Hindlimb muscle (tissue), 1 donor: ENCODE measurements at places on chromosomes 6 and 20.

GRCh38 chr20:63876489-63877036 is 11.5 kb downstream of the TPD52L2 start:
- no peak for DNase-seq

DNA sequence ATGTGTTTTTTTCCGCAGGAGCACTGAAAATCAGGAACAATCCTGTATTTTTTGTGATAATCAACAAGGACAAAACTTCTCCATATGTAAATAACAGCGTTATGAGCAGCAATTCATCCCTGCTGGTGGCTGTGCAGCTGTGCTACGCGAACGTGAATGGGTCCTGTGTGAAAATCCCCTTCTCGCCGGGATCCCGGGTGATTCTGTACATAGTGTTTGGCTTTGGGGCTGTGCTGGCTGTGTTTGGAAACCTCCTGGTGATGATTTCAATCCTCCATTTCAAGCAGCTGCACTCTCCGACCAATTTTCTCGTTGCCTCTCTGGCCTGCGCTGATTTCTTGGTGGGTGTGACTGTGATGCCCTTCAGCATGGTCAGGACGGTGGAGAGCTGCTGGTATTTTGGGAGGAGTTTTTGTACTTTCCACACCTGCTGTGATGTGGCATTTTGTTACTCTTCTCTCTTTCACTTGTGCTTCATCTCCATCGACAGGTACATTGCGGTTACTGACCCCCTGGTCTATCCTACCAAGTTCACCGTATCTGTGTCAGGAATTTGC is at the start of gene TAAR6:
Gene TAAR6 (plus strand): TSS at position 102 of the 557 bp plus-strand sequence. CDS start 0 bp downstream, at position 102.
- no peak for DNase-seq

DNA sequence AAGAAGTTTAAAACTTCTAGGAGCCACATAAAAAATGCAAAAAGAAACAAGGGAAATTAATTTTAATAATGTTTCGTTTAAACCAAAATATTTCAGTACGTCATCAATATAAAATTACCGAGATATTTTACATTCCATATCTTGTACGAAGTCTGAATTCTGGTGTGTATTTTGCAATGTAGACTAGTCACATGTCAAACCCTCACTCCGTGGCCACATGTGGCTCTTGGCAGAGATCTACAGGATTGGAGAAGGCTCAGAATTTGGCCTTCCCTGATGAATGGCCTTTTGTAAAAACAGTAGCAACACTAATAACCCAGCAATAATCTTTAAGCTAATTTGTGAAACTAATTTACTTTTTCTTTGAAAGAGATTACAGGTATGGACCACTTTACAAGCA is 217.1 kb downstream of the PRL start:
- DNase-seq: no peak

GRCh38 chr20:12535770-12536169 is 473.0 kb upstream of the SPTLC3 start:
- no peak for DNase-seq

GRCh38 chr6:25640891-25641290 is 11.1 kb upstream of the SCGN start:
- DNase-seq: no peak

GRCh38 chr6:145883263-145883662 is 68.7 kb upstream of the FBXO30 start:
- no peak for DNase-seq

GRCh38 chr6:119501798-119502483 is 152.4 kb upstream of the MAN1A1 start:
- no peak for DNase-seq

DNA sequence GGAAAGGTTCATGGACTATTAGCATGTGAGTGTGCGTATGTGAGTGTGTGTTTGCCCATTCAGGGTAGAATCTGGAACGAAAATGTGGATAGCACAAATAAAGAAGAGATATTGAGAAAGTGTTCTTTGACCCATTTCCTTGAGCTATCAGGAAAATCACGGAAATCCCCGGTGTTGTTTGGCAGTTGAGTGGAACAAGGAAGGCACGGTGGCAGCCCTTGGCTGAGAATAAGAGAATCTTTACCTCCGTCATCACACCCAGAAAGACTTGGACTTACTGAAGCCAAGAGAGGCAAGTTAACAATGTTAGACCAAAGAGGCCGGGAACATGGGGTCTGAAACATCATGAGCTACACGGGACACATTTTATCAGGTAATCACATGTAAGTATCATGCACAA is 588.9 kb upstream of the BTBD3 start:
- no peak for DNase-seq

DNA sequence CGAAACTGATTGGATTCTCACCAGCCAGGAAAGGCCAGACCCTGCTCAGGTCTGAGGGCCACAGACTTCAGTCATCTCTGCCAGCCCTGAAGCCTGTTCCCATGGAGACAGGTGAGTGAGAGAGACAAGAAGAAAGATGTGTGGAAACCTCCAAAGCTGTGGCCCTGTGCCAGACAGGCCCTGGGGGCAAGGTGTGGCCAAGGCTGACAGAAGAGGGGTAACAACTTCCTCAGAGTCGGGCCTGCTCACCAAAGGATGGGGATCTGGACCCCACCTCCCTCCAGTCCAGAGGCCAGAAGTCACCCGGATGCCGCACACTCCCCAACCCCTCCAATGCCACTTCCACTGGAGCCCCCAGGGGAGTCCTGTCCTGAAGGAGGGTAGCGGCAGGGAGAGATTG is 73.6 kb downstream of the MDGA1 start:
- no peak for DNase-seq

- no peak for DNase-seq
Observed at GRCh38 chr6:158040051-158040803, 58.6 kb downstream of the SYNJ2 start.

DNA sequence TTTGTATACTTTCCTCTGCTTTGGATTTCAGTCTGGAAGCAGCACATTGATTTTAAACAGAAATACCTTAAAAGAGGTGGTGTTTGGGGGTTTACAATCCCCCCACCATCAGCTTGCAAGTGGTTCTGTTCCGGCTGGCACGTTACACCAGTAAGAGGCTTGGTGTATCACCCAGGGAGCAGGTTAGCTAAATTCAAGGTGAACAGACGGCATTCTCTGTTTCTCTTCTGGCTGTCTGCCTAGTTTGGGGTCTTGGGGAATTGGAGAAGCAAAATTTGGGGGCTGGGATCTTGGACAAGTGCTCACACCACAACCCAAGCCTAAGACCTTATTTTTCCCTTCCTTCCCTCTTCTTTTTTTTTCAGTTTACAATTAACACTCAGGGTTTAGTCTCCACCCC is 7.5 kb upstream of the APCDD1L start:
- no peak for DNase-seq

- no peak for DNase-seq
Observed at GRCh38 chr20:24060851-24061590, 72.4 kb upstream of the GGTLC1 start.

DNA sequence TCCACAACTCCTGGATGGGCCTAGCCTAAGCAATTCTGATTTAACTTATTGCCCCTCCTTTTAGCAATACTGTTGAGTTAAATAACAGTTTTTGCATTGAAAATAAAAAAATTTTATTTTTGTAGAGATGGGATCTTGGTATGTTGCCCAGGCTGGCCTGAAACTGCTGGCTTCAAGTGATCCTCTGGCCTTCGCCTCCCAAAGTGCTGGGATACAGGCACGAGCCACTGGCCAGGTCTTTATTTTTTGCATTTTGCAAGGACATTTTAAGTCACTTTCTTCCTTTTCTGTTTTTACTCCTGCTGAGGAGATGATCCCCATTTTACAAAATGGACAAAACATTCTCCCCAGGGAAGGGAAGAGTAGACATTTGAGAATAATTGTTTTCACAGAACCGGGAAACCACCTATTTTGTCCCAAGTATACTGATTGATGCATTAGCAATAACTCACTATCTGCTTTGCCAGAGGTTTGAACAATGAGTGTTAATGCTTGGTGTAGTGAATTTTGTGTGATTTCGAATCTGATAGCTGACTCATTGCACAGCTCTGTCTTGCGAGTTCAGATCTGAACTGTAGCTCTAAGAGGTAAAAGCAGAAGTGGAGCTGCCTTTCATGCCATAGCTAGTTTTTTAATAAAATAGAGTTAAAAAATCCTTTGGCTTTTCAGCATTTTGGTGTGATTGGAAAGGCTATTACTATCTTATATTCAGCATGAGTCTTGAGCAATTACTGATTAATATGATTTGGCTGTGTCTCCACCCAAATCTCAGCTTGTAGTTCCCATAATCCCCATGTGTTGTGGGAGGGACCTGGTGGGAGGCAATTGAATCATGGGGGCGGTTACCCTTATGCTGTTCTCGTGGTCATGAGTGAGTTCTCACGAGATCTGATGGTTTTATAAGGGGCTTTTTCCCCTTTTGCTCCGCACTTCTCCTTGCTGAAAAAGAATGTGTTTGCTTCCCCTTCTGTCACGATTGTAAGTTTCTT is 20.9 kb downstream of the IGF2R start:
- no peak for DNase-seq

- DNase-seq: peak; percentile 16
Observed at GRCh38 chr20:12786276-12786675, 222.5 kb upstream of the SPTLC3 start.

GRCh38 chr20:63447320-63447719 is 25.1 kb downstream of the KCNQ2 start:
- no peak for DNase-seq

DNA sequence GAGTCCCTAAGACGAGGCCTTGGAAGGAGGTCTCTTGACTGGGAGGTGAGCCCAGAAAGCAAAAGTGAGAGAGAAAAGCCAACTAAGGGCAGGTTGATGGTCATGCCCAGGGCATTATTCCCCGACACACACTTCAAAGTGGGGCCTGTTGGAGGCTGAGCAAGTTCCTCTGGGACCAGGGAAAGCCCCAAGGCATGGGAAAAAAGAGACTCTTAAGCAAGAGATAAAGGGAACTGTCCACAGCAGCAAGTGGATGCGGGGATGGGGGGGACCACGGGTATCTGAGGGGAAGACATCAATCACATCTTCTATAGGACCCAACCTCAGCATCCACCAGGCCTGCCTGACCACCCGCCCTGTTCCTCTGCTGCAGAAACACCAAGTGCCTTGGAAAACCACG is 119.9 kb upstream of the MAFB start:
- DNase-seq: no peak

- DNase-seq: no peak
Observed at GRCh38 chr6:22383016-22383415, 86.2 kb upstream of the PRL start.

DNA sequence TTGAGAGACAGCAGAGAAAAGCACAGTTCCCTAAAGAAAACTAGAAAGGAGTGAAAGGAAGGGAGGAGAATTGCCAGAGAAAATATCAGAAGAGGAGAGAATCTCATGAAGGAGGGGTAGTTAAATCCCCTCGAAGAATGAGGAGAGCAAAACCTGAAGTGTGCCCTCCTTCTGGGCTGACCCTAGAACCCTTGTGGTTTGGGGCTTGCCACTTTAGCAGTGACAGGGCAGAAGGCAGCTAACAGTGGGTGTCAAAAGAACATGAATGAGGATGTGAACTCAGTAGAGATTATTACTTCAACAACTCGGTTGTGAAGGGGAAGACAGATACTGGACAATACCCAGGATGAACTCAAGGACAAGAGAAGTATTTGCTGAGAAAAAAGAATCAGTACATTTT is 73.6 kb downstream of the RALGAPA2 start:
- no peak for DNase-seq

- DNase-seq: no peak
Observed at GRCh38 chr20:54137115-54137514, 36.7 kb downstream of the CYP24A1 start.

DNA sequence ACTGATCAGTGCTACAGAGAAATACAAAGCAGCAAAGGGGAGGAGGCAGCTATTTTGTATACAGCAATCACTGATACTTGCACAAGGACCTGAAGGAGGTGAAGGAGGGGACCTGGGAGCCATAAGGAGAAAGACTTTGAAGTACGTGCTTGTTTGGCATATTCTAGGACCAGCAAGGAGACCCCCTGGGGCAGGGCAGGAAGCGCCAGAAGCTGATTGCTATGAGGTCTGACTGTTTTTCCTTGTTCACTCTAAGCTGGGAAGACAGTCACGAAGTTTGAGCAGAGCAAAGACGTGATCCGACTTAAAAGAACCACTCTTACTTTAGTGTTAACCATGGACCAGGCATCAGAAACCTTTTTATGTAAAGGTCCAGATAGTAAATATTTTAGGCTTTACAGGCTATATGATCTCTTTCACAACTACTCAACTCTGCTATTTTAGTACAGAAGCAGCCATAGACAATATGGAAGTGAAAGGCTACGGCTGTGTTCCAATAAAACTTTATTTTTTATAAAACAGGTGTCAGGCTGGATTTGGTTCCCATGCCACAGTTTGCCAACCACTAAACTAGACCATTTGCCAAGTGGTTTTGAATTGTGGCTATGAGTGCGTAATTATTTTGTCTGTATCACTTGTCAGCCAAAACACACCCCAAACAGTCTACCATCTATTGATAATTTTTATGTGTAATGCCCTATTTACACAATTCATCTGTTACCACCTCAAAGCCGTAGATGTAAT is 217.9 kb downstream of the PRL start:
- DNase-seq: no peak

DNA sequence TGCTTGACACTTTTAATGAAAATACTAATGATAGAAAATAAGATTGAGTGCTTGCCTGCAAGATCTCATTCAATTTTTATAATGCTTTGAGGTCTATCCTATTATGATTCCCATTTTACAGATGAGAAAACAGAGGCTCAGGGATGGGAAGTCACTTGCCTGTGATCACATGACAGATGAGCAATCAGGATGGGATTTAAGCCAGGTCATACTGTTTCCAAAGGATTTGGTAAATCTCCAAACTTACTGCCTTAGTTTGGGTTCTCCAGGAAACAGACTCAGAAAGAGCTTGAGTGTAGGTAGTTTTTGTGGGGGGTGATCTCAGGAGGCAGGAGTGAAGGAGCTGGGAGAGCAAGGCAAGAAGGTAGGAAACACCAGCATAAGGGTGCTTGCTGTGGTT is 456.3 kb downstream of the MAFB start:
- DNase-seq: no peak

DNA sequence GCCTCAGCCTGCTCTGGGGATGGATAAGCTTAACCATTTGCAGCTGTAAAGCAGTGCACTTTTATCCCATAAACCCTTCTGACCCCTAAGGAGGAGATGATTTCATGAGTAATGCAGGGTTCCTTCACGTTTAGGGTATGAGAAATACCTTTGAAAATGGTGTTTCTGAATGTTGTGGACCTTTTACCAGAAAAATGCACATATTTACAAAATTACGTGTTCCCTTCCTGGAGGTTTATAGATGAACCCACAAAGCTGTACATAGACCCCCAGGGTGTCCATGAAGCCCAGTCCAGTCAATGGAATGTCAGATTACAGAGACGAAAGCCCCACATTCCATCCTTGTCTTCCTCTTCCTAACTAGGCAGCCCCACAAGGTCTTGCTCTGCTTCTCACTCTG is 78.6 kb upstream of the INSM1 start:
- no peak for DNase-seq

DNA sequence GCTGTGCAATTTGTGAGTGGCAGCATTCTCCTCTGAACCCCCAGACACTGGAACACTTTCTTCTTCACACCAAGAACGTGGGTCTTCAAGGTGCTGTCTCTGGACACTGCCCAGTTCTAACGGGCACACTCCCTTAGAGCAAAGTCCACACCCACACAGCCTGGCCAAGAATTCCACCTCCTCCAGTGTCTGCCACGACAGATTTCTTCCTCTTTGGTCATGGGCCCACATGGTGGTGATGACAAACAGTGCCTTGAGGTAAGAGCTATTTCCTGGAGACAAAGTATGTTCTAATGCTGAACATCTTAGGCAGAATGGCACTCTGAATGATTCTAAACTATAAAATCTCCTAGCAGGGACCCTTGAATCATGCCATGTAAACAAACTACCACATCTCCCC is 25.5 kb upstream of the SSTR4 start:
- no peak for DNase-seq
